ENCODE measurements at places on chromosomes 6 and 20.

DNA sequence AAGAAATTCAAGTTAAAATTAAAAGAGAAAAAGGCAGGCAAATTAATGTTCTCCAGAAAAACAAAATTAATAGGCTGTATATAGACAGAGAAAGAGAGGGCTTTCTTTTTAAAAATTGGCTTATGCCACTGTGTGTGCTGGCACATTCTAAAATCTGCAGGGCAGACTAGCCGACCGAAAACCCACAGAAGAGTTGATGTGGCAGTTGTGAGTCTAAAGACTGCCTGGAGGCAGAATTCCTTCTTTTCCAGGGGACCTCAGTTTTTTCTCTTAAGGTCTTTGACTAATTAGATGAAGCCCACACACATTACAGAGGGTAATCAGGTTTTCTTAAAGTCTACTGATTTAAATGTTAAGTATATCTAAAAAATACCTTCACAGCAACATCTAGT, 85.7 kb downstream of the GJA1 start:
- DNase-seq = no peak

- no peak for DNase-seq
Measured at GRCh38 chr6:123841067-123841896, 37.6 kb downstream of the NKAIN2 start.

DNA sequence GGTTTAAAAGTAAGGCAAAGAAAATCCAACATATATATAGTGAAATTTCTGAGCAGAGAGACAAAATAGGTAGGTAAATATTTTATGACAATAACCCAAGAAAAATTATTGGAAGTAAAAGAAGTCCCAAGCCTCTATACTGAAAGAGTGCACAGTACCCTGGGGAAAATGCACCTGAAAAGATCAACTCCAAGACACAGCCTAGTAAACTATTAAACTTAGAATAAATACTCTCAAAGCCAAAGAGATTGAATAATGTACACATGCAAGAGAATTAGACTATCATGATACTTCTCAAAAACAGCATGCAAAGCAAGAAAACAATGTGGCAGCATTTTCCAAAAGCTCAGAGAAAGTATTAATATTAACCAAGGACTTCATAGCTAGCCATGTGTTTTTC, 676.8 kb upstream of the CHD6 start:
- no peak for DNase-seq

DNA sequence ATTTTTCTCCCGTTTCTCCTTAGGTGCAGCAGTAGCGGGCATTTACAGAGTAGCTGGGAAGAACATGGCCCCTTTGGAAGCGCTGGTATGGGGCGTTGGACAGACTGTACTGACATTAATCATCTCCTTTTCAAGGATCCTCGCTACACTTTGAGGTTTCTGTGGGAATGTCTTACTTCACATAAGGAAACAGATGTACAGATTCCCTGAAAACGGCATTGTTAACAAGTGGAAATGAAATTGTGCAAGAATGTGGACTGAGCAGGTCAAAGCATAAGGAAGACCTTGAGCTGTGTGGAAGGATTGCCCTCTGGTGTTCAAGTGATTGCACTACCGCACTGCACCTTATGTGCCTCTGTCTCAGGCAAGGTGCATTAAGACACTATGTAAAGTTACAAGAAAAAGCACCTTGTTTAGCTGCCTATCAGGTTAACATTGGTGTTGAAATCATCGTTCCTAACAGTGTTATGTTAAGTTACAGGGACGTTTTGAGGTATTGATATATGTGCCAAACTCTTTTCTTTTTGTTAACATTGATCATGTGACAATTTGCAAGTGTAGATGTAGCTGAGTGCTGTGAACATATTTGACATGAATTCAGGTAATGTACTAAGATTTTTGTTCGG, 38.0 kb downstream of the TMEM170B start:
- DNase-seq = no peak

- no peak for DNase-seq
Measured at GRCh38 chr6:55897346-55897745, 22.0 kb upstream of the BMP5 start.

DNA sequence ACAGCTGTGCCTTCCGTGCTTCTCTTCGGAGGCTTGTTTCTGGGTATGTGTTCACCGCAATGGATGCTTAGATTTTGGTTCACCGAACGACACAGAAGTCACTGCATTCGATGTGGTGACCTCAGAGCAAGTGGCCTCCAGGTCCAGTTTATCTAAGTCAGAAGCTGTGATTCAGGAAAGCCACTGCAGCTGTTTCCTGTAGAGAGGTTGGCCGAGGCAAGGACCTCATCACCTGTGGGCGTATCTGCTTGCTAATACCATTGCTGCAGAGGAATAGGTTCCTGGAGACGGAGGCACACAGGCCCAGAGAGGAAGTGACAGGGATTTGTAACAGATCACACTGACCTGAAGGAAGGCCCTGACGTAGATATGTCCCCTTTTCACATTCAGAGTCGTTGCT, 82.7 kb downstream of the FARS2 start:
- DNase-seq = no peak

DNA sequence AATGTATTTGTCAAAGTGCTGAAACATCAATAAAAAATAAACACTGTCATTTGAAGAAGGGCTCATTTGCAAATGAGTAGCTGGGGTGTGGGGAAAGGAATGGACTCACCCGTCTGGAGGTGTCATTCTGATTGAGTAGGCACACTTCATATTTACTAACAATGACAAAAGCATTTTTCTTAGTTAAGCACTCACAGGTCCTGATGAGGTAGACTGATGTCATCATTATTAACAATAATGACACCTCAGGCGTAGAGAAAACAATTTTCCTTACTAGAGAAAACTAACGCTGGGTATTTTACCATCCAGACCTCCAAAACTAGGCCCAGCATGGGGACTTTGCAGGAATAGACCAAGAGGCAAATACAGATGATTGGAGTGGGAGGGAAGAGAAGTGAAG, 76.0 kb downstream of the UNC5CL start:
- DNase-seq = no peak

- no peak for DNase-seq
Measured at GRCh38 chr20:12947691-12948090, 61.1 kb upstream of the SPTLC3 start.

- DNase-seq = no peak
Measured at GRCh38 chr6:93087606-93088005, 331.8 kb downstream of the EPHA7 start.

- DNase-seq = no peak
Measured at GRCh38 chr20:21796059-21796458, 90.6 kb downstream of the PAX1 start.

- no peak for DNase-seq
Measured at GRCh38 chr6:2755456-2755855, 4.7 kb upstream of the MYLK4 start.

- DNase-seq = no peak
Measured at GRCh38 chr6:170279977-170280688, 10.7 kb downstream of the DLL1 start.

- no peak for DNase-seq
Measured at GRCh38 chr6:149895833-149896271, 2.1 kb downstream of the RAET1E start.

DNA sequence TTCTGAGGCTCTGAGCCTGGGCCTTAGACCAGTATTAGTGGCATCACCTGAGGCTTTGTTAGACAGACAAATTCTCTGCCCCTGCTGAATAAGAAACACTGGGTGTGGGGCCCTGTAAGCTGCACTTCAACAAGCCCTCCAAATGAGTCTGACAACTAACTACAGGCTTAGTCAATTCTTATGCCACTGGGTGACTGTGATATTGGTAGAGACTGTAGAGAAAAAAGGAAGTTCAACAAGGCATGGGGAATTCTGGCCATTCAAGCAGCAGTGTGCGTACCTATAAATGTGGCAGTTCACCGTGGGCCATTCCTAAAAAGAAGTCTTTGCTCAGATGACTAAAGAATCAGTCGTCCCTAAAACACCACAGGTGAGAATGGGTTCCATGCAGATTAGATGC, 82.7 kb downstream of the MDN1 start:
- DNase-seq = no peak

- DNase-seq = no peak
Measured at GRCh38 chr6:168683621-168684020, 242.6 kb downstream of the SMOC2 start.

- DNase-seq = no peak
Measured at GRCh38 chr6:26198722-26199056, 111.5 kb downstream of the HFE start.

- no peak for DNase-seq
Measured at GRCh38 chr6:114364301-114364700, 21.5 kb upstream of the HS3ST5 start.

- no peak for DNase-seq
Measured at GRCh38 chr6:10368861-10369260, 46.0 kb downstream of the TFAP2A start.

DNA sequence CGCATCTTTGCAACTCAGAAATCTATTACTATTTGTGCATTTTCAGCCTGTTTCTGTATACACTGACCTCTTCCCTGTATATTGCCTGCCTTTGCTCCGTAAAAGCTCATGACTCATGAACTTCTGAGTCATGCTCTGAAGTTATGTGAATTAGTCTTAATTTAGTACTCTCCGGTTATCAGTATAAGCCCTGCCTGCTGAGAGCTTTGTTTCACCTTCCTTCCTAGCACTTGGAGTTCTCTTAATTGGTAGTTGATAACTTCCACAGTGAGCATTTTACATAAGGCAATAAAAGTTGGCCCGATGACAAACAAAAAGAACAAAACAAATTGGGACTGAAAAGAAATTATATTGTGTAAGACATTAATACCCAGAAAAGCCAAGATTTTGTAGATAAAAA, 231.4 kb downstream of the GJA1 start:
- DNase-seq = no peak

DNA sequence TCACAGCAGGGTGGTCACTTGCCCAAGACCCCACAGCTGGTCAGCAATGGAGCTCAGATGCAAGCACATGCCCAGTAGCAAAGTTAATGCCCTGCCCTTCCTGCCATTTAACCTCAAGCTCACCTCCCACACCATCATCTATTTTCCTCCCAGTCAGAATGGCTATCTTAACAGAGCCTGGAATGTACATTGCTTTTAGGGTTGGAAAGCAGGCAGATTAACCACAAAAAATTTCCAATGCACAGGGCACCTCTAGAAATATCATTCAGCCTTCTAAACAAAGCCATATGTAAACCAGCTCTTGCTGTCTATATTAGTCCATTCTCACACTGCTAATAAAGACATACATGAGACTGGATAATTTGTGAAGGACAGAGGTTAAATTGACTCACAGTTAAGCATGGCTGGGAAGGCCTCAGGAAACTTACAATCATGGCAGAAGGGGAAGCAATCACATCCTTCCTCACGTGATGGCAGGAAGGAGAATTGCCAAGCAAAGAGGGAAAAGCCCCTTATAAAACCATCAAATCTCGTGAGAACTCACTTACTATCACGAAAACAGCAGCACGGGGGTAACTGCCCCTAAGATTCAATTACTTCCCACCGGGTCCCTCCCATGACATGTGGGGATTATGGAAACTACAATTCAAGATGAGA, 106.9 kb downstream of the FYN start:
- DNase-seq = no peak

DNA sequence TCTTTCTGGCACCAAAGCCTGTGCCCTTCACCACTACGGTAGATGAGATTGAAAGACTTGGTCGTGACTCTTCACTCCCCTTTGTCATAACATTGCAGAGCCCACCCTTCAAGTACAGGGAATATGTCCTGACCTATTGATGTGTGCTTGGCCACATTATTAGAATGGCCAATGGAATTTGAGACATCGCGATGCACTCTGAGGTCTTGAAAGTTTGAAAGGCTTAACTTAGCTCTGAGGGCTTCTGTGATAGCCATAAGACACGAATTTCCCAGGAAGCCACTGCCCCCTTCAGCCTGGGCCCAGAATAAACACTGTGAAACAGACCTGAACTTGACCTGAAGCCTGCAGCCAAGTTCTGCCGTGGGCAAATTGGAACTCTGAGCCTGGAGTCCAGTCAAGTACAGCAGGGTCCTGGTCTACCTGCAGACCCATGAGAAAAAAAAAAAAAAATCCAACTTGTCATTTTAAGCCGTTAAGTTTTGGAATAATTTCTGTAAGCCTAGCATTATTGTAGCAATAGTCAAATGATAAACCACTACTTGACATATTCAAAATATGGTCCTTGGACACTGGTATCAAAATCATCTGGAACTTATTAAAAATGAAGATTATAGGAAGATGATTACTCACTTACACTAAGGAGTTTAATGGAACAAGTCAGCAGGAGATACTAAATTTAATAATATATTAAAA, 36.9 kb upstream of the TRAF3IP2 start:
- DNase-seq = no peak

GRCh38 chr6:106103728-106104109, 17.6 kb downstream of the PRDM1 start:
- no peak for DNase-seq

DNA sequence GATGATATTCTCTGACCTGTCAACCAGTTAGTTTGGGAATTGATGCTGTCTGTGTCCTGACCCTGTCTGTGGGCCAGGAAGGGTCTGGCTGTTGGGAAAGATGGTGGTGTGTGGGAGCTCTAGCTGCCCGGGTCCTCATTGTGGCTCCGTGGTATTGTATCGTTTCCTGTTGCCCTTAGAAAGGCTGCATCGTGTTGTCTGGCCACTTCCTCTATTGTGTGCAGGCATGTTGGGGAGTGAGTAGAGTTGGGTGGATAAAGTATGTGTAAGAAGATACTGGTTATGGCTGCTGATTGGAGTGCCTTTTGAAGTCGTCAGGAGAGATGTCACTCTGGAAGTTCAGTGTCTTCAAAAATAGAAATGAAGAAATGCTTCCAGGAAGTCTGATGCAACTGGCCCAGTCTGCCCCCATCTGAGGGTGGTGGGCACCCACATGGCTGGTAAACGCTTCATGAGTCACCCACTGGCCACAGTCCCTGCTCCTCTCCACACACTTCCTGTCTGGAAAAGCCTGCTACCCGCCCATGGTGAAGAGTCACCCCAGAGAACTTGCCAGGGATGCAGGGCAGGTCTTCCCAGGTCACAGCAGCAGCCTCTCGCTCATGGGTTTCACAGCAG, 27.9 kb downstream of the PPARD start:
- no peak for DNase-seq

- DNase-seq = no peak
Measured at GRCh38 chr6:27720607-27721580, 191.3 kb downstream of the OR2B2 start.

GRCh38 chr20:56808732-56809131, 179.6 kb downstream of the TFAP2C start:
- DNase-seq = no peak

GRCh38 chr6:49325891-49326290, 137.2 kb downstream of the MMUT start:
- no peak for DNase-seq

GRCh38 chr6:100461917-100462705, 2.6 kb downstream of the SIM1 start:
- DNase-seq = no peak

- DNase-seq = no peak
Measured at GRCh38 chr20:59194023-59194935, 30.7 kb downstream of the ZNF831 start.

DNA sequence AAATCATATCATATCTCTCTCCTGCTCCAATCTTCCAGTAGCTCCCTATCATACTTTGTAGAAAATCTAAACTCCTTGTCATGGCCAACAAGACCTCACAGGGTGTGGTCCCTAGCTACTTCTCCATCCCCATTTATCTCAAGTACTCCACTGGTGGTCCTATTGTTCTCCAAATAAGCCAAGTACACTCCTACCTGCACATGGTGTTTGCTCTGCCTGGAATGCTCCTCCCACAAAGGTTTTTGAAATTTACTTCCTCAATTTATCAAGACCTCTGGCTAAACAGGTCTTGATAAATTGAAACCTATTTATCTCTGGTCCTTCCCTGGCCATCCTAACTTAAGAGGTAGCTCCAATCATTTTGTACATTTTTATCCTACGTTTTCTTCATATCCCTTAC, 12.1 kb downstream of the TMX4 start:
- DNase-seq = no peak

Measured in stimulated activated CD8-positive, alpha-beta memory T cell treated with anti-CD3 and anti-CD28 coated beads, Interleukin-4, amount 100 ng/mL, for 1 hour (primary cell).